ENCODE measurements at places on chromosomes 5 and 9.

GRCh38 chr9:108269371-108269770 lies 586.4 kb downstream of the ACTL7B start:
- DNase-seq: no peak

DNA sequence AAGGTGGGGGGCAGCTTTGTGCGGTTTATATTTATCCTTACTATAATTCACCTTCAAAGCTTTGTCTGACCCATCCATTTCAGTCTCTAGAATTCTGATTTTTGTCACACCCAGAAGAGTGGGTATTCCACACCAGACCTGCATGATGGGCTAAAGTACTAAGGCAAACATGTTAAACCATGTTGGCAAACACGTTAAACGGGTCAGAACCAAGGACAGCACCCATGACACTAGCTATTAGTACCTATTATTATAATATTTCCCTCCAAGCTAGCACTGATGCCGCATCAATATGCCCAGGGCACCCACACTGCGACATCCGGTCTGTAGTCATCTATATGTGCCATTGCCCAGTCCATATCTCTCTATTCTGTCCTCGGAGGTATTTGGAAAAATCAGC lies 104.7 kb downstream of the FBXW11 start:
- no peak for DNase-seq

DNA sequence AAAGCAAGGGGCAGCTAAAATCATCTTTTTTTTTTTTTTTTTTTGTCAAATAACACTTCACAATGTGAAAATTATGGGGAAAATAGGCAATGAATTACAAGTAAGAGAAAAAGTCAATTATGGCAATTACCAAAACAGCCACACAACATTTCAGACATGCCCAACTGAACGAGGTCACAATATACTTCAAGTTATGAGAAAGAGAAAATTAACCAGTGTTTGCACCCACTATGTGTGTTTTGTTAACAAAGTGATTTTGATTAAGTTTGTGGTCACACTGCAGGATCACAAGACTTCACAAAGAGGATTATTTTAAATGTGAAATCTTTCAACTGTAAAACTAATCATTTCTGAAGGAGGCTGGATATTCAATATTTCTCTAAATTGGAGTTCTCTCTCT lies 1032.8 kb upstream of the DMAC1 start:
- no peak for DNase-seq

GRCh38 chr5:111953351-111954127 lies 196.5 kb upstream of the NREP start:
- DNase-seq: no peak

GRCh38 chr5:179908528-179908927 lies 831 bp upstream of the TBC1D9B start:
- no peak for DNase-seq

DNA sequence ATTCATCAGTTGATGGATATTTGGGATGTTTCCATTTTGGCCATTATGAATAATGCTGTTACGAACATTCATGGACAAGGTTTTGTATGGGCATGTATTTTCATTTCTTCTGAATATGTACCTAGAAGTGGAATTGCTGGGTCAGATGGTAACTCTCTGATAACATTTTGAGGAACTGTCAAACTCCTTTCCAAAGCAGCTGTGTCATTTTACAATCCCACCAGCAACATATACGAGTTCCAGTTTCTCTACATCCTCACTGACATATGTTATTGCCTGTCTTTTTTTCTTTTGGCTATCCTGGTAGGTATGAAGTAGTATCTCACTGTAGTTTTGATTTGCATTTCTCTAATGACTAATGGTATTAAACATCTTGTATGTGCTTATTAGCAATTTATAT lies 86.7 kb downstream of the PRKACG start:
- no peak for DNase-seq
